G401 (cell line): ENCODE measurements at places on chromosomes 7 and 10. TPM values are rescaled to one million over a fixed set of nuclear protein-coding genes. Genes with fewer than 3 reads are reported as not detected.

TSPAN12 gene
- total RNA-seq, result 0.80 TPM in 1 of 2 replicates, not detected in the other

TTYH3 gene
- 17.7 and 18.7 TPM in 2 replicates for total RNA-seq

ZNF248 gene
- total RNA-seq, result 3.3 and 10.2 TPM in 2 replicates

SYT15 gene
- not detected in 2 replicates for total RNA-seq

NRCAM gene
- 1.0 TPM in 1 of 2 replicates, not detected in the other for total RNA-seq

SLC13A1 gene
- not detected in 2 replicates for total RNA-seq

FFAR4 gene
- total RNA-seq, result not detected in 2 replicates

ANKRD30A gene
- total RNA-seq, result not detected in 2 replicates

KLF14 gene
- total RNA-seq, result not detected in 2 replicates

CABCOCO1 gene
- total RNA-seq, result 0.58 TPM in 1 of 2 replicates, not detected in the other

SMO gene
- total RNA-seq, result 51.1 and 51.8 TPM in 2 replicates

GRID2IP gene
- total RNA-seq, result 0.44 TPM in 1 of 2 replicates, not detected in the other

TFEC gene
- total RNA-seq, result not detected in 2 replicates

UCN3 gene
- total RNA-seq, result not detected in 2 replicates

BNIP3 gene
- 81.6 and 96.5 TPM in 2 replicates for total RNA-seq

NPVF gene
- total RNA-seq, result not detected in 2 replicates

RBP4 gene
- not detected in 2 replicates for total RNA-seq

DYDC2 gene
- total RNA-seq, result not detected in 2 replicates

FBXL13 gene
- 1.7 and 4.7 TPM in 2 replicates for total RNA-seq

CLEC2L gene
- total RNA-seq, result 1.4 and 23.0 TPM in 2 replicates

NAT16 gene
- total RNA-seq, result 1.2 TPM in 1 of 2 replicates, not detected in the other

NPSR1 gene
- not detected in 2 replicates for total RNA-seq

FRAT1 gene
- 12.1 and 13.2 TPM in 2 replicates for total RNA-seq

VKORC1L1 gene
- total RNA-seq, result 7.9 and 11.5 TPM in 2 replicates

MUC12 gene
- total RNA-seq, result not detected in 2 replicates

EFCAB10 gene
- total RNA-seq, result not detected in 2 replicates

GJD4 gene
- not detected in 2 replicates for total RNA-seq

GIMAP5 gene
- not detected in 2 replicates for total RNA-seq

VWDE gene
- total RNA-seq, result 0.37 TPM in 1 of 2 replicates, not detected in the other

BICC1 gene
- 0.25 TPM in 1 of 2 replicates, not detected in the other for total RNA-seq

MKX gene
- not detected in 2 replicates for total RNA-seq

CDH23 gene
- total RNA-seq, result 2.8 and 5.9 TPM in 2 replicates
